T-helper 2 cell (primary cell): ENCODE measurements at places on chromosomes 13 and 19.

- DNase-seq: no peak
Measured at GRCh38 chr13:102276404-102276803, 125.4 kb downstream of the FGF14 start.

GRCh38 chr19:18090545-18091216 is 3.9 kb upstream of the IL12RB1 start:
- DNase-seq: no peak

DNA sequence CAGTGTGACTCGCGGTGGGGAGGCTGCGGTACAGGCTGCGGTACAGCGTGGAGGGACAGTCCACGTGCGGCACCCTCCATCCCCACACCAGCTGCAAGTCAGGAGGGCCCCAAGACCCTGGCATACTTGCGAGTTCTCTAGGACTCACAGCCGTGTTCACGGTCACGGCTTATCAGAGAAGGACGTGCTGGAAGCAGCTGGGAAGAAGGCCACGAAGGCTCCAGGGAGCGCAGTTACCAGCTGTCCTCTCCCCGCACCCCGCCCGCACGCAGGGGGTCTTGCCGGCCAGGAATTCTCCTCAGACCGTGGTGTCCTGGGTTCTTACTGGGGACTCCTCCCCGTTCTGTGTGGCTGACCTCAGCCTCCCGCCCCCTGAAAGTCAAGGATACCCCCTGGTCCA is 6.2 kb downstream of the ZNF444 start:
- no peak for DNase-seq

GRCh38 chr19:4911786-4912672 is 2.7 kb downstream of the UHRF1 start:
- DNase-seq: peak; percentile 62

- DNase-seq: peak; percentile 48
Measured at GRCh38 chr19:49363268-49364082, at the start of gene DKKL1. DKKL1 (plus strand) TSS chr19:49363877; CDS start chr19:49363999, 122 bp downstream.

GRCh38 chr19:54482889-54483288 is 9.8 kb upstream of the CDC42EP5 start:
- DNase-seq: no peak

DNA sequence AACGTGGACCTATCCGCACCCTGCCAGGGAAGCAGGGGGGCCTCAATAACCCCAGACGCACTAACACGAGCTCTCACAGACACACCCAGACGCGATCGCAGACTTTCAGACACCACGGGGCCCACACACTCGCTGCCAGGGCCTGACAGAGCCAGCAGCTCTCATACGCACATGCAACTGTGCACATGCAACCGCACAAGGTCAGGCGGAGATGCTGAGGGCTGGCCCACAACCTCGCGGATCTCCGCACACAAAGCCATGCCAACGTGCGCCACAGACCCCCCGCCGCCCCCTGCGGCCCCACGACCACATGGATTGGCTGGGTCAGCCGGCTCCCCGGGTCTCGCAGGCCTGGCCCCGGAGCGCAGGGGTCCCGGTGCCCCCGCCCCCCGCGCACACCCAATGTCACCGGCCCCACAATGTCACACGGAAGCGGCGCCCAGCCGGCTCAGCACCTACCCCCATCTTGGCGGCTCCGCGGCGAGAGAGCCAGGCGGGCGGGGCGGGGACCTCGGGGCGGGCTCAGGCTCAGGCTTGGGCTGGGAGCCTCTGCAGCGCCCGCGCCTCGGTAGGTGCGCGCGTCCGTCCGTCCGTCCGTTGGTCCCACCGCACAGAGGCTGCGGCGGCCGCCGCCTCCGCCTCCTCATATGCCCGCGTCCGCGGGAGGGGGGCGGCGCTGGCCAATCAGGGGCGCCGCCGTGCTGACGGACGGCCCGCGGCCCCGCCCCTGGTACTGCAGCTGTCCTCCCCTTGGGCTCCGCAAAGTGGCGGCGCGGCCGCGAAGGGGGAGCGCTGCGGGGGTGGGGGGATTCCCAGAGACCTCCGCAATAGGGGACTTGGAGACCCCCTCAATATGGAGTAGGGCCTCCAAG is at the start of gene ATP1A3:
Gene ATP1A3 (minus strand): TSS at position 619 of the 872 bp plus-strand sequence. CDS start 154 bp downstream, at position 465.
- peak; percentile 53 for DNase-seq
